Pancreas (tissue), 10 donors: ENCODE measurements at places on chromosomes 3 and 15. TPM values are rescaled to one million over a fixed set of nuclear protein-coding genes. Genes with fewer than 3 reads are reported as not detected.
A peak's percentile ranks its signal among the peaks of the same experiment; 100 is the strongest.

DNA sequence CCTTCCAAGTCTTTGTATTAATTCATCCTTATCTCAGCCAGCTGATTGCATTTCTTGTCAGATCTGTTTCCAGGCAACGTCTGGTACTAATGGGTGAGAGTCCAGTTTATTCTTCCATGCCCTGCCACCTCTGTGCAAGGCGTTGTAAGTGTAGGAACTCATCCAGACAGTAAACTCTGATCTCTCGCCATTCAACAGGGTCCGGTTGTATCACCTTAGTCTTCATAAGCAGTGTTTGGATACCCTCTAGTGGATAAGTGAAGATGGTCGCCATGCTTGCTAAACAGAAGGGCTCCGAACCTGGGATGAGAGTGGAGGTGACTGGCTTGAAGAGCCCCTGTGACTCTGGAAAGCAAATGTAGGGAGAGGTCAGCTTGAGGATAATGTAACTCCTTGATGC lies 51.6 kb upstream of the CMTM7 start:
- DNase-seq = no peak

- DNase-seq = no peak
Observed at GRCh38 chr3:45119824-45120358, 26.3 kb downstream of the CDCP1 start.

DNA sequence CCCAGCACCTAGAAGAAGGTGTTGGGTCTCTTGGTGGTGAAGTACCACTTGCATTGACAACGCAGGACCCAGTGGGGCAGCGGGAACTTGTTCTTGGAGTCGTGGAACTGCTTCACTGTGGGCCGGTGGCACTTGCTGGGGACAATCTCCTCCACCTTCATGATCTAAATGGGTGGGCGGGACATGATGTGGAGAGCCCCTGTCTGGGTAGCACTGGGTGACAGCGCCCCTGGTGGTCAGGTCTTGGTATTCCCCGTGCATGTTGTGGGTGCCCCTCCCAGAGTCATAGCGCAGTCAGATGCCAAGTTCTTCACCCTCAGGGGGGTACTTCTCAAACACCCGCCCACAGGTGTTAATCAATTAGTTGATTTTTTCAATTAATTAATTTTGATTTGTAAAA lies 60.2 kb downstream of the AGBL1 start:
- DNase-seq = no peak

DNA sequence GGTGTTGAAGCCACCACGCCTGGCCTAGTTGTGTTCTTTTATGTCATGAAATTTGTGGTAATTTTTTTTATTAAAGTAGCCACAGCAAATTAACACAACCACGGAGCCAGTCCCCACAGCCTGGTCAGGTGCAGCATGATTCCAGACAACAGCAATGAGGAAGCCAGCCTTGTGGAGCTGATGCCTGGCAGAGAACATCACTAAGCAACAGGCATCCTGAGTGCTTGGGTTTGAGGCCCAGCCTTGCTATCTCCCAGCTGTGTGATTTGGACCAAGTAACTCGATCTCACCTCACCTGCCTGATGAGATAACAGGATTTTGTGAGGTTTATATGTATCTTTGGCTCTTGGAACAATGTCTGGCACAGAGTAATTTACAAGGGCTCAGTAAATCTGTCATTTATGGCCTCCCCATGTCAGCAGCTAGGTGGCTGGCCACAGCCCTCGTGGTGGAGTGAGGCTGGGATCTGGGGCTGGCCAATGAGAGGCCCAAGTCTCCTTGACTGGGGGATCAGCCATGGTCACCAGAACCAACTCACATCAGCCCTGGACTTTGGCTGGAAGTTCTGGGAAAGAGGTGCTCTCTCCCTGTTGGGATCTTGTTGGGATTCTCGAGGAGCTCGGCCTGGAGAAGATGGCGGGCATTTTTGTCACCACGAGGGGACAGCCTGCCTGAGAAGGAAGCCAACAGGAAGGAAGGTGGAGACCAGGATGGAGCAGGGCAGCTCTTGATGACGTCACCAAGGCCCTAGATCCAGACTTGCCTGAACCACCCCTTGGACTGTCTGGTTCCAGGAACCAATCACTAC lies 22.8 kb upstream of the FLNB start:
- no peak for DNase-seq

GRCh38 chr3:156750874-156751245 lies 75.3 kb upstream of the LEKR1 start:
- DNase-seq = no peak

GRCh38 chr3:15753056-15753710 lies 44.6 kb downstream of the ANKRD28 start:
- DNase-seq = no peak

DNA sequence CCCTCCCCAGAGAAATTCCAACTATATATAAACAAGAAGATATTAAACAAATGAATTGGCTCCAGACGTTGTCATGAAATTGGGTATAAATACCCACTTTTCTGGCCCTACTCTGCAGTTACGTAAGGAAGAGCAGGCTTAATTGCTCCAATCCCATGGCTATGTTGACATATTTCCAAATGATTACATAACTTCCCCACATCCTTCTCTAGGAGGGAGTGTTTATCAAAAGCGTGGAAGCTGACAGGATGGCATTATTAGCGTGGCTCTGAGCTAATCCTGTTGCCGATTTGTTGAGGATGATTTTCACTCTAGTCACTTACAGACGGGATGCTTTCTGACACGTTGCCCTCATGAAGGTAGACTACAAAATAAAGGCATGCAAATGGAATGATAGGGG lies 347.5 kb upstream of the TMCO5A start:
- no peak for DNase-seq

DNA sequence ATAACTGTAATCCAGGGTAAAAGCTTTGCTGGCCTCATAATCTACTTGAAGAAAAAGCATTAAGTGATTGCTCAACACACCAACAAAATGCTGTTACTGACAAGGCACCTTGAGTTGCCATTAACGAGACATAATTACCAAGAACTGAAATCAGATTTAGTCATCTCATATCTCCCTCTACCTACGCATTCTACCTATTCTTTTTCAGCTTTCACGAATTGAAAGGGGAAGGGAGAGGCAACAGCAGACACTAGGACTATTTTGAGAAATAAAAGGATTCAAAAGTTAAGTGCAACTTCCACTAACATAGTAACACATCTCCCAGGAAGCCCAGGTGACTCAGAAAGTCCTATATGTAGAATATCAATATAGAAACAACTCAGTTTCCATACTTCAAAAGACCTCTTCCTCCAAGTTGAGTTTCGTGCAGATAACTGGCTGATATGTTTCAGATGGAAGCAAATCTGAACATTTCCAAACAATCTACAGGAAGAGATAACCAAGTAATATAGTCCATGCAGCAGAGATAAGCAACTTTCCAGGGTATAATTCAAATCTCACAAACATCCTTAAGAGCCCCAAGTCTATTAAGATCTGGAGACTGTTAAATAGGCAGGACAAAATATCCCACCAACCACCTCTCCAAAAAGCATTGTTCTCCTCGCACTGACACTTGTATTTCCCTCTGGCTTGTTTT lies 1.9 kb downstream of the OSBPL10 start:
- DNase-seq = no peak

GRCh38 chr3:160981217-160981938 lies 123.8 kb downstream of the B3GALNT1 start:
- DNase-seq = no peak

GRCh38 chr3:177491296-177492032 lies 294.2 kb upstream of the TBL1XR1 start:
- DNase-seq = no peak

GRCh38 chr3:48970586-48970985 lies 19.5 kb upstream of the P4HTM start:
- no peak for DNase-seq

DNA sequence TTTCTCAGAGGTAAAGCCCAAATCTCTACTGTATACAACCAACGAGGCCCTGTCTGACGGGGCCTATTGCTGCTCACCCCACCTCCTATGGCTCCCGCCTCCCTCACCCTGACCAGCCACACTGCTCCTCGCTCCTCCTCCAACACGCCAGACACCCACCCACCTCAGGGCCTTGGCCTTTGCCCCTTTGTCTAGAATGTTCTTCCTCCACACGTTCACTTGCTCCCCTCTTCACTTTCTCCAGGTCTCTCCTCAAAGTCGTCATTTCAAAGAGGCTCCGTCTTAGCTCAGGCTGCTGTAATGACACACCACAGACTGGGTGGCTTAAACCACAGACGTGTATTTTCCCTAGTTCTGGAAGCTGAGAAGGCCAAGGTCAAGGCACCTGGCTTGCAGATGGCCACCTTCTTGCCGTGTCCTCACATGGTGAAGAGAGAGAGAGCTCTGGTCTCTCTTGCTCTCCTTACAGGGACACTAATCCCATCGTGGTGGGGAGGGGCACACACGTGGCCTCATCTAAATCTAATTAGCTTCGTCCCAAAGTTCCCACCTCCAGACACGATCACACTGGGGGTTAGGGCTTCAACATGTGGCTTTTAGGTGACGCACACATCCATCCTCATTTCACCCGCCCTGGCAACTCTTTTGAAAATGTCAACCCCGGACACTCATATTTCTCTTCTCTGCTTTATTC lies 98.2 kb downstream of the TLE3 start:
- no peak for DNase-seq

GRCh38 chr3:44902628-44903027 lies 28.2 kb downstream of the TGM4 start:
- DNase-seq = no peak

DNA sequence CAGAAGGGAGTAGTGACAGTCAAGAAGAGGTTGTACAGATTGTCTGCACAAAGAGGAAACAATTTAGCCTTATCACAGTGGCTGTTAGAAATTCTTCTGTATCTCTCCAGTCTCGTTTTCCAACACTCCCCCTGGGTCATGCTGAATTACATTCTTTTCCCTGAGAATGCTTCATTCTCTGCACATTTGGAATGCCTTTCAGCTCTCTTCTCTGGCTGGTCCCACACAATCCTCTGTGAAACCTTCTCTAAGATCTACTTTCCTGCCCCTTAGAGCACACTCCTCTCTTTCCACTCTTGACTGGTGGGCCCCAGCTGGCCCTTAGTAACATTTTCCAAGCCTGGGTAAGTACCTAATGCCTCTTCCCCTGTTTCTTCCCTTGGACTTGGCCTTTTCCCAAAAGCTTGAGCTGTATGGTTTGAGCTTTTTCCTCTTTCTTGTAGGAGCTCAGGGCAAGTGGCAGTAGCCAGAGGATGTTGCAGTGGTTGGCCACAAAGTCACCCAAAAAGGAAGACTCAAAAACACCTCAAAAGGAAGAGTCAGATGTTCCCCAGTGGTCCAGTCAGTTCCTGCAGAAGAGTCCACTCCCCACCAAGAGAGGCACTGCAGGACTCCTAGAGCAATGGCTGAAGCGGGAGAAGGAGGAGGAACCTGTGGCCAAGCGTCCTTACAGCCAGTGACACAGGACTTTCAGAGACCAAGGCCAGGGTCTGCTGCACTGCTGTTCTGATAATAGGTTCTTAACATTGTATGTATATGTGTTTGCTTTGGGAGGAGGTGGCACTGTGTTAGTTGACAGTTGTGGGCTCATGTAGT lies 25.7 kb downstream of the HMCES start:
- DNase-seq = no peak

DNA sequence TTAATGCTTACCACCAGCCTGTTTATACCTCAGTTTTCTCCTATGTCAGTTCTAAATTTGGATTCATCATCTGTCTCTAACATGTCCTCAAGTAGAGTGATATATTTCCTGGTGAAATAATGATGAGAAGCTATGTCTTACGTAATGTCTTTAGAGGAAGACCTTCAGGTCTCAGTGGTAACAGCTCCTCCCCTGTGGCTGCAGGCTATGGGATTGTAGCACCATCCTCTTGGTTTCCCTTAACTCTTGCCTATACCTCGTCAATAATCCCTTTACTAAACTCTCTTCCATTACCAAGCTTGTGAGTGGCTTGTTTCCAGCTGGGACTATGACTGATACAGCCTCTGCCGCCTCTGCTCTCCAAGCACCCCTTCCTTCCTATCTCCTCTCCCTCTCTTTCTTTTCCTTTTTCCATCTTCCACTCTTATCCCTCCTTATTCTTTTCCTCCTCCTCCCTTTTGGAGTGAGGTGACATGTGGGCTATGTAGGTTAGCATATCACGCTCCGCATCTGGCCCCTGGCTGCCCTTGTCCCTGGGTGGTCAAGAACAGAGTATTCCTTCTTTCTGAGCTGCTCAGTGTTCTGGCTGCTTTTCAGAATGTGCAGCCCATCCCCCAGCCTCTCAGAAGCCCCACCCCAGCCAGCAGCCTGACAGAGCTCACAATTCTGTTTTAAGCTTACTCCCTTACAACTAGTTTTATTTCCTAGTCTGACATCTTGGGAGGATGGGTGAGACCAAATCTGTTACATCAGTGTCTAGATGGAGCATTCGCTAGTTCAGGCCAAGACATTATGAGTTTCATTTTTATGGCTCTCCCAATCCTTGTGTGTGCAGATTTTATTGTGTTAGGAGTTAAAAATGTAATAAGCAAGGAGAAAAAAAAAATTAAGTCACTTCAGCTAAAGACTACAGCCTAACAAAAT lies 75.0 kb upstream of the RNU6-1 start:
- DNase-seq = peak; percentile 60

GRCh38 chr3:10344944-10345575 lies 24.1 kb upstream of the SEC13 start:
- no peak for DNase-seq

GRCh38 chr3:163552659-163552966 lies 1525.7 kb downstream of the SI start:
- DNase-seq = no peak

- no peak for DNase-seq
Observed at GRCh38 chr3:129016720-129017483, 15.8 kb downstream of the EFCC1 start.

DNA sequence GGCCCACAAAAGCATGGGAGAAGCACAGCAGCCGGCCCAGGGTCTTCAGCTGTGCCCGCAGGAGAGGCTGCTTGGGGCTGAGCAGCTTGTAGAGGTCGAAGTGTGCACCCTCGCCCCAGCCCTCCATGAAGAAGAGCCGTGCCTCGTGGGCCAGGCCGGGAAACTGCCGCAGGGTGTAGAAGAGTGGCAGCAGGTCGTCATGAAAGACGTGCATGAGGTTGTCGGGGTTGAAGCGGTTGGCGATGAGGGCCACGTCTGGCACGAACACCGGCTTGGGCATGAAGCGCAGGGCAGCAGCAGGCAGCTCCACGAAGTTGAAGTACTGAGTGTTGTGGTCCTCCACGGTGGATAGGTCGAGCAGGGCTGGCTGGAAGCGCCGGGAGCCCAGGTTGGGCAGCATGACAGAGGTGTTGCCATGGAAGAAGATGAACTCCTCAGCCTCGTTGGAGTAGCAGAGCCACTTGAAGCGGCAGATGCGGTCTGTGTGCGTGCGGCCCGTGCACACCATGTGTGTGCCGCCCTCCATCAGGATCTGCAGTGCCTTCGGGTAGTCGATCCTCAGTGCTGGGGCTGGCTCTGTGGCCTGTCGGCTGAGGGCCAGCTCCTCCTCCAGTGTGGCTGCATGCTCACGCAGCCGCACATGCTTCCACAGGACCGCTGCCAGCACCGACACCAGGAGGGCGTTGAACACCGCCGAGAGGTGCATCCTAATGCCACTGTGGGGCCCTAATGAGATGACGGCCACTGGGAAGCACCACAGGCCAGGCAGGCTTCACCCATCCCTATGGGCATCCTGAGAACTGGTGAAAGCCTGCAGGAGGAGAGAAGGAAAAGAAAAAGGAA lies 24.9 kb downstream of the POMGNT2 start:
- no peak for DNase-seq

- DNase-seq = no peak
Observed at GRCh38 chr15:78873793-78874765, 1.4 kb downstream of the MORF4L1 start.

Gene SERINC4
- not detected for total RNA-seq

Gene ADAMTSL3
- 12.1 TPM for total RNA-seq

Gene TXNRD3
- 7.6 TPM for total RNA-seq

Gene ARL14
- 0.75 TPM for total RNA-seq

Gene GPR87
- total RNA-seq = not detected

Gene SUCNR1
- total RNA-seq = 0.18 TPM

Gene ROBO2
- total RNA-seq = 1.7 TPM

Gene STAB1
- total RNA-seq = 10.4 TPM

Gene CASR
- 11.9 TPM for total RNA-seq

Gene AMT
- total RNA-seq = 11.8 TPM
